ENCODE measurements at places on chromosomes 1 and 21.

DNA sequence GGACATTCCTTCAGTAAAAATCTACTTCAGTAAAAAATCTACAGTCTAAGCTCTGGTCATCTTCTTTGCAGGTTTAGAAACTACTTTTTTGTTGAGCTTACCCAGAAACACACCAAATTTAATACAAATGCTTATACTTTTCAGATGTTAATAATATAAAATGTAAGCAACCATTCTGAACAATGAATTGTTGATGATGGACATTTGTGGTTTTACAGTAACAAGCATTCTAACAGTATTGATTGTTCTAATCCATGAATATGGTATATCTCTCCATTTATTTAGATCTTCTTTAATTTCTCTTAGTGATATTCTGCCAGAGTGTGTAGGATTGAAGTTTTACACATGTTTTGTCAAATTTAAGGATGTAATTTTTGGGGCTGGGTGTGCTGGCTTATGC lies 27.0 kb upstream of the SRSF10 start:
- no peak for DNase-seq

DNA sequence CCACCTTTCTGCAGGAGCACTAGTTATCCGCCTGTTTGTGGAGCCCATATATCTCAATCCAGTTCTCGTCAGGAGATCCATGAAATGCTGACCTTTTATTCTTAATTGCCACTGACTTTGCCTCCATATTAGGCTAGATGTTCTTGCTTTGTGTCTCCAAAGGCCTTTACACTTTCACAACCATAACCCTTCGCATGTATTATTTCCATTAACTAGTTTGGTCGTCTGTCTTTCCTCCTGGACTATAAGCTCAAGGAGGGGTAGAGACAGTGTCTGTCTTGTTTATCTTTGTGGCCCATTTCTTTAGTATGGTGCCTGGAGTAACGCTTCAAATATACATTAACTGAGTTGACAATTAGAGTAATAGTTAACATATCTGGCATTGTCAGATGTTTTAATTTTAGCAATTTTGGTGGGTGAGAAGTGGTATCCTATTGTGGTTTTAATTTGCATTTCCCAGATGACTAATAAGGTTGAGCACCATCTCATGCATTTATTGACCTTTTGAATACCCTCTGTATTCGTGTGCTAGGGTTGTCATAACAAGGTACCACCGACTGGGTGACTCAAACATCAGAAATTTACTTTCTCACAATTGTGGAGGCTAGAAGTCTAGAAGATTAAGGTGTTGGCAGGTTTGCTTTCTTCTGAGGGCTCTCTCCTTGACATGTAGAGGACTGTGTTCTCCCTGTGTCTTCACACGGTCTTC lies 21.7 kb upstream of the IL12RB2 start:
- DNase-seq, result no peak

DNA sequence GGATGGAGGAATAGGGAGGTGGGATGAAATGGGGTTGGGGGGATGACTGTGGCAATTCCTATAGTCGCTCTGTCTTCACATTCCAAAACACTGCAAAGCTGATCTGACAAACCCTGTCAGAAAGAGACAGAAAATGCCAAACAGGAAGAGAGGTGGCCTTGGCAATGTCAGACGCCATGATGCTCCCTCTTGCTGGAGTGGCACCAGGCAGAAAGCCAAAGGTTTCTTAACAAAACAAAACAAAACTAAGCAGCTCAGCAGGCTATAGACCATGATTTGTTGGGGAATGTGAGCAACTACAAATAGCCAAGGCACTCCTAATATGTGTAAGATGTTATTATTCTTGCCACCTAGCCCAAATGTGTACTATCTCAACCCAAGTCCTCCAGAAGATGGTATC lies 42.9 kb upstream of the PLA2G2C start:
- DNase-seq, result no peak

GRCh38 chr1:180228648-180229482 lies 1.2 kb upstream of the LHX4 start:
- DNase-seq, result no peak

DNA sequence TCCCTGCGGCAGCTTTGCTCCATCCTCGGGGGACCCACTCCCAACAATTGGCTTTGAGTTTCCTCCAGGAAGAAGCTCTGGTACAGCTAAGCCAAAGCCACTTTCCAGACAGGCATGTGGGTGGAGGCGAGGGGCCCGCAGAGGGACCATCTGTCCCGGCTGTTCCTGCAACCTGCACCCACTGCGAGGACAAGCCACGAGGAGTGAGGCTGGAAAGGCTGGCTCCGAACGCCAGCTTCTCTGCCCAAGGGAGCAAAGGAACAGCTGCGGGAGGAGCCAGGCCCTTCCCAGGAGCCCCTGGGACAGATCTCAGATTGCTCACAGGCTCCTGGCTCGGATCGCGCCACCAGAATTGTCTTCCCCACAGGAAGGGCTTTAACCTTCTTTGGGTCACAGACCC lies 28.3 kb upstream of the PEF1 start:
- no peak for DNase-seq

- DNase-seq, result no peak
Measured at GRCh38 chr1:199979071-199979470, 48.4 kb upstream of the NR5A2 start.
